ENCODE measurements at places on chromosomes 1 and 21.

DNA sequence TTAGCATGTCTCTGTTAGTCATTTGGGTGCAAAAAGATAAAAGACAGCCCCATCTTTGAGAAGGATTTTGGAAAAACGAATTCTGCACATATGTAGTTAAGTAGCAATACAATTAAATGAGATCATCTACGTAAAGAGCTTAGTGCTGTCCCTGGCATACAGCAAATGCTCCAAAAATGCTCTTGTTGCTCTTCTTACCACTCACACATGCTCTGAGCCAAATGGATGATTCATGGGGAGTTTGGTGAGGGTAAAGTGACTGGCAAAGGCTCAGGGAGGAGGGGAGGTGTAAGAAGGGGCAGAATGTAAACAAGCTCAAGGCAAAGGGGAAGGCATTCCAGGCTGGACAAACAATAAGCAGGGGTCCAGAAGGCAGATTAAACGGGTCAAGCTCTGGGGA is 191.9 kb downstream of the AK5 start:
- DNase-seq: peak; percentile 51

DNA sequence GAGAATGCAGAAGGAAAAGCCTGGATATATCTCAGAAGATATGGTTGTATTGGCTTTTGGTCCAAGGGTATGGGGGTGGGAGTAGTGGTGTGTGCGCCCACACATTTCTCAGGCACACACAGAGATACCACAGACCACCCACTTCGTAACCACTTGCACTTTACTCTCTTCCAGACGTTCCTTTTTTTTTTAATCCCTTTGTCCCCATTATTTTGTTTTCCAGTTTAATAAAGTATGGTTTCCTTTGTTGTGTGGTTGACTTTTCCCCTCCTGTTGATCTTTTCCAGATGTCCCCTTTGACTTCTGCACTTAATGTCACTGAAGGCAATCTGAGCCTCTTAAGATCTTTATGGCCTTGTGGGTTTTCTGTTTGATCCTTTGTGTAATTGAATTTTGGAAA is 10.5 kb upstream of the TARS2 start:
- no peak for DNase-seq

GRCh38 chr1:174583316-174583715 is 135.6 kb downstream of the GPR52 start:
- no peak for DNase-seq

DNA sequence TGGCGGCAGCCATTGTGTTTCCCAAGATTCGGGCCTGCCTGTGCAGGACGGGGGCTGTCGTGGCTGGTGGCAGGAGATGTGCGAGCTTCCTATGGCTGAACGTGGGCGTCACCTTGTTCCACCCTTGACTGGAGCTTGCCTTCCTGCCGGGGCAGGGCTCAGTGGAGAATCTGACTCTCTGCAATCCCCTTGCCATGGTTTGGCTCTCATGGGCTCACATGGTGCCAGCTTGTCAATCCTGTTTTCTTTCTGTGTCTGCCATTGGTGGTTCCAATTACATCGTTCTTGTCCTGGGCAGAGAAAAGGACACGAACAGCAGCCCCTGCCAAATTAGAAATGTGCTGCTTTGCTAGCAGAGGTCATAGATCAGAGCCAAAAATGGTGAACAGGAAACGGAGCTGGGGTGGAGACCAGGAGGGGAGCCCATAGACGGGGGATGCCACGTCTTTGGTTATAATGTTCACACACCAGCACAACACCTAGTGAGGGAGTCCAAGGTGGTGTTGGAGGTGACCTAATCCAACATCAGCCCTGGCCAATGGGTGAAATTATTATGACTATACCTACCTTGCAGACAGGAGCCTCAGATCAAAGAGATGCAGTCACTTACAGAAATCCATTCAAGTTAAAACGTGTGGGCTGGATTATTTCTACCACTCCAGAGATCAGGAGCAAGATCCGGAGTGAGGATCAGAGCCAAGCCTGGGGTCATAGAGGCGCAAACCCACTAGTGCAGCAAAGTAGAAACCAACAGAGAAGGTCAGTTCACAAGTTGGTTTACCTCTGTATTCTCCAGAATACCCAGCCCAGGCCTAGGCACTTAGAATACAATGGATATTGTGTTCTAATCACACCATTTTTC is 253.1 kb downstream of the SIPA1L2 start:
- no peak for DNase-seq

DNA sequence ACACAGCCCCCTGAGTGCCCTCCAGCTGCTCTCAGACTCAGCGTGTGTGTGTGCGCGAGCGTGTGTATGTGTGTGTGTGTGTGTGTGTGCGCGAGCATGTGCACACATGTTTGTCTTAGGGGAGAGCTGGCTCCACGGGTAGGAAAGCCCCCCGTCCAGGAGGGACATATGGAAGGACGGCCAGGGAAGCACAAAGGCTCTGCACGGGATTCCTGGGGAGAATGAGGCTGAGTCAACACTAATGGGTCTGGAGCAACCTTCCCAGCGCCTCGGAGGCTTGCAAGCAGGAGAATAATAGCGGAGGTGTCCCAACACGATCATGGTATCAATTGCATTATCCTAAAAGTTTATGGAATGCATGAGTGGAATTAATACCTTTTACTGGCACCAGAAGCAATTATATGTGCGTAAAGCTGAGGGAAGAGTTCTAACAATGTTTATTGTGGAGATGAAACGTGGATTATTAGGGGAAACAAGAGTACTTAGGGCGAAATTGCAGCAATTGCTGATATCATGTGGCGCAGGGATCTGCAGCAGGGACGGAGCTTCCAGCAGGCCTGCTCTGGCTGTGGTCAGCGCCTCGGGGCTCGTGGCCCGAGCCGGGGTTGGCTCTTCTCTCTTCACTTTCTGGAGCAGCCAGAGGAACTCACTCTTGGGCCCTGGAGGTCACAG is 40.3 kb upstream of the CCDC27 start:
- DNase-seq: no peak

- no peak for DNase-seq
Measured at GRCh38 chr21:42564561-42564971, 50.9 kb downstream of the SLC37A1 start.

DNA sequence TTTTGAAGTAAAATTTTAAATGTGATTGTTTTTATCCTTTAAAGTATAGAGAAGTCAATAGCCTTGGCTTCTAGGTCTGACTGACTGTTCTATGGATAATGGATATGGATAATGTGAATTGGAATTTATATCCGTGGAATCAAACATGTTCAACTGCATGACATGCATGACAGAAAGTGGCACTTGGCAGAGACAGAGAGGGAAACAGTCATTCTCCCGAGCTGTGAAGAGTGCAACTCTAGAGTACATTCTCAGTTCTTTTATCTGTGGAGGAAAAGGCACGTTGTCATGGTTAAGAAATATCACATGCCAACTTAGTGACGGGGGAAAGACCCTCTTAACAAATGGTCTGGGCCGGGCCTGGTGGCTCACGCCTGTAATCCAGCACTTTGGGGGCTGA is 67.0 kb downstream of the KIF26B start:
- no peak for DNase-seq

DNA sequence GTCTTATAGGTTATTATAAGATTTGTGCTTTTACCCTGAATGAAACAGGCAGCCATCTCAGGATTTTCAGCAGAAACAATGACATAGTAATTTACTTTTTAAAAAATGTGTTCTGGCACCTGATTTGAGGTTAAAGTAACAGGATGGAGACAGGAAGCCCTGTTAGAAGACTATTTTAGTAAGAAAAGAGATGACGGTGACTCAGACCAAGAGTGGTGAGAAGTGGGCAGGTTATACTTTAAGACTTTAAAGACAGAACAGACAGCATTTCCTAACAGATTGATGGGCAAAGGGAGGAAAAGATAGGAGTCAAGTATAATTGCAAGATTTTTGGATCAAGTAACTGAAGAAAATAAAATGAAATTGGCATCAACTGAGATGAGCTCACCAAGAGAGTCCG is 436.8 kb upstream of the NR5A2 start:
- no peak for DNase-seq

GRCh38 chr21:32476661-32477423 is 64.3 kb downstream of the EVA1C start:
- no peak for DNase-seq

GRCh38 chr1:61152469-61153105 is 70.2 kb downstream of the NFIA start:
- DNase-seq: no peak

- no peak for DNase-seq
Measured at GRCh38 chr1:67696708-67697107, 11.7 kb downstream of the GADD45A start.

GRCh38 chr1:225868631-225869330 is 13.4 kb downstream of the TMEM63A start:
- DNase-seq: no peak

DNA sequence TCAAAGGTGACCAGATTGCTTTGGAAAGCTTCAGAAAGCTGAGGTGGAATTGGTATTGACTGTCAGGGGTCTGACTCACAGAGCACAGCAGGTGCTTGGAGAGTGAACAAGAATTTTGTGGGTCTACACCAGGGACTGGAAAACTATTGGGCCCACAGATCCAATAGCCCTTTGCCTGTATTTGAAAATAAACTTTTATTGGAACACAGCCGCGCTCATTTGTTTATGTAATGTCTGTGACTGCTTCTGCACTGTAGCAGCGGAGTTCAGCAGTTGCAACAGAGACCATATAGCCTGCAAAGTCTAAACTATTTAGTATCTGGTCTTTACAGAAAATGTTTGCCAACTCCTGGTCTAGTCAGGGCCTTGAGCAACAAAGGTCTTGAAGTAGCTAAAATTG is 315.6 kb downstream of the NFIA start:
- DNase-seq: no peak

DNA sequence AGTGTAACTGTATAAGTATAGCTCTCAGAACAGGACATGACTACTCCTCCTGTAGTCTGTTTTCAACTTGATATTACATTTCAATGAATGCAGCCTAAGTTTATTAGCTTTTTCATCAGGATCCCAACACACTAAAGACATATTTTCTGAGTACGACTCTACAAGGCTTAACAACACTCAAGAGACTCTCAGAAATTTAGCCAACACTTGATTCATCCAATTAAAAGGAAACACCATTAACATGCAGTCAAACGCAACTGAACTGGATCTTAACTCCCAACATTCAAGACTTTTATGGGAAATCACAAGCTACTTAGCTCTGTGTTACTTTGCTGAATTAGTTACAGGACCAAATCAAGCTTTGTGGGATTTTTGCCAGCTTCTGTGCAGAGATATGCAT is 65.2 kb upstream of the SGIP1 start:
- no peak for DNase-seq

- DNase-seq: no peak
Measured at GRCh38 chr21:35357041-35357780, 308.1 kb upstream of the RUNX1 start.

- no peak for DNase-seq
Measured at GRCh38 chr1:228494391-228494790, 7.2 kb downstream of the RNF187 start.

- no peak for DNase-seq
Measured at GRCh38 chr1:196777603-196778002, 3.0 kb downstream of the CFHR3 start.

GRCh38 chr1:79903321-79903720 is 896.8 kb upstream of the ADGRL4 start:
- DNase-seq: no peak

GRCh38 chr1:95088303-95088702 is 15.6 kb upstream of the ALG14 start:
- no peak for DNase-seq

Measured in epithelial cell of proximal tubule (primary cell).